Renal cortex interstitium (tissue), 15 donors: ENCODE measurements at places on chromosomes 7 and 10.
A peak's percentile ranks its signal among the peaks of the same experiment; 100 is the strongest.

DNA sequence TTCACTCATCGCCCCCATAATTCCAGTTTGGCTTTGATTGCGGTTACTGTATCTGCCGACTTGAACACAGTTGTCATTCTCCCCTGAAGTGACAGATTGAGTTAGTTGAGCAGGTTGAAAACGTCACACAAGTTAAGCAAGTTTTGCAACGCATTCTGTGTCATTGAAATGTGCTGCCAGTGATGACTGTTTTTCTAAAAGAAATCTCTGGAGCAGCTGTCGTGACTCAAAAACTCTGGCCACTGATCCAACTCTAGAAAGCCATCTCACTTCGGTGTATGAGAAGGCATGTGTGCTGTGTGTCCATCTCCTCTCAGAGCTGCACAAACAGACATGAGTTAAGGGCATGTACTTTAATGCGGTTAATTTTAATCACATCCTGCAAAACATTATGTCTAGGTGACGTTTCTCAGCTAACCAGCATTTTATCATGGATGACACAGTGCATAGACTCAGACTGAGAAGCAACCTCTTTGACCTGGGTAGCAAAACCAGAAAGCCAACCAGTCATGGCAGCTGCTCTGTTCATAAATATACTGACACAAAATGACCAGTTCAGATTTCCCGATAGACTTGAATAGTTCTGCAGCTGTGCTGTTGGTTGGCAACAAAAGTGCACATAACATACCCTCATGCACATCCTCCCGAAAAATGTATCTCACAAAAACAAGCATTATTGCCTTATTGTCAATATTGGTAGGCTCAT, 69.3 kb downstream of the CSTF2T start:
- DNase-seq, result no peak

DNA sequence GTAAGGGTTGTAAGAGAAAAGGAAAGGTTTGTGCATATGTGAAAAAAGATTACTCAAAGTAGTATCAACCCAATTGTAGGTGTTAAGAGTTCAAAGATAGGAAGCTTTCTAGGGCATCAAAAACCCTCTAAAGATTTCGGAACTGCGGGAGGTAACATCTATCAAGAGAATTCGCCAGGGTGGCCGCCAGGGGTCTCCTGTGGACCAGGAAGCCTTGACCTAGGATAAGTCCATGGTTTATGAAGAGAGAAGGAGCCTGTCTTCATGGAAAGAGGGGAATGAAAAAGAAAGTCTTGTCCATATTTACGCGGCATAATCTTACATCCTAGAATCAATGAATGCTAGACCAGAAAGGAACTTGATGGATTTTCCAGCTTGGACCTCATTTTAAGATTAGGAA, 140.7 kb upstream of the CALCR start:
- peak; percentile 6 for DNase-seq

DNA sequence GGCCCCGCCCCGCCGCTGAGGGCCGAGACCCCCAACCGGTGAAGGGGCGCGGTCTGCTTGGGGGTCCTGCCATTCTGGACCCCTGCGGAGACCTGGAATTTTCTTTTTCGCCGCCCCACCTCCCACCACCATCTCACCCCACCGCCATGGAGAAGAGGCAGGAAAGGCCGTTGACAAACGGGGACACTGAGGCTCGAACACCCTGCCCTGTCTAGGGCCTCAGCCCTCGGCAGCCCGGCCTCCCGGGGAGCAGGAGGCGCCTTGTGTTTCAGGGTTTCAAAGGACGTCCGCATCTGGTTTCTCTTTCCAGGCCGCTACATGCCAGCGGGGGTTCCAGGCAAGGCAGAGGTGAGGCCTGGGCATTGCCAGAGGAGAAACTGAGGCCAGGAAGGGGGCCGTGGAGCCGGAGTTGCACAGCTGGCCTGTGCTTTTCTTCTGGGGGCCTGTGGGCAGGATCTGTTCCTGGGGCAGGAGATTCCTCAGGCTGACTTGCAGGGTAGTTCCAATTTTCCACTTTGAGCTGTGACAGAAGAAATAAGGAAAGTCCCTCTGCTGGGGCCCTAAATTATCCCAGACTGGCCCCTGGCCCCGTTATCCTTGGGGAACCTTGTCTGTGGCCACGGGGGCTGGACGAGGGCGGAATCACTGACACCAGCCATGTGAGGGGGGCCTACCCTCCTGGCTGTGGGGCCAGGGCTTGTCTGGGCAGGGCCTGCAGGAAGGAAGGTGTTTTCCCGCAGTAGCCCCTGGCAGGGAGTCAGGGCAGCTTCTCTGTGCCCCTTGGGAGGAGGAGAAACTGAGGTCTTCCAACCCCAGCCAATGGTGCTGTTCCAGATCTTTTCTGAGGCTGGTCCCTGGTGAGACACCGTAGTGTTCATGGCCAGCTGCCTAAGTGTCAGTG, 900 bp upstream of the MICALL2 start:
- DNase-seq, result no peak

DNA sequence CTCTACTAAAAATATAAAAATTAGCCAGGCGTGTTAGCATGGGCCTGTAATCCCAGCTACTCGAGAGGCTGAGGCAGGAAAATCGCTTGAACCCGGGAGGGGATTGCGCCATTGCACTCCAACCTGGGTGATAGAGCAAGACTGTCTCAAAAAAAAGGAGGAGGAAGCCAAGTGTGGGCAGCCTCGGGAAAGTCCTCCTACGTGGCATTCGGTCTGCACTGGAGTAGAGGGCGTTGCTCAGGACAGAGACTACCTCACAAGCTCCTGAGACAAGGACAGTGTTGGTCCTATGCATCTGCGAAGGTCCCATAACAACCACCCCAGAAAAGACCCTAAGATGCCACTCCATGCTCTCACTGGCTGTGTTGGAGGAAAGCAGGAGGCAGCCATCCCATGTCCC, 10.0 kb upstream of the SERPINE1 start:
- no peak for DNase-seq

- DNase-seq, result no peak
Measured at GRCh38 chr7:128923411-128923800, 12.9 kb upstream of the KCP start.

GRCh38 chr10:81847675-81848074, 27.3 kb upstream of the NRG3 start:
- no peak for DNase-seq
